Activated CD4-positive, alpha-beta T cell treated with anti-CD3 and anti-CD28 coated beads for 24 hours (primary cell): ENCODE measurements at places on chromosomes 16 and 17.

GRCh38 chr17:79115487-79115886 is 40.9 kb downstream of the ENGASE start:
- DNase-seq = no peak

DNA sequence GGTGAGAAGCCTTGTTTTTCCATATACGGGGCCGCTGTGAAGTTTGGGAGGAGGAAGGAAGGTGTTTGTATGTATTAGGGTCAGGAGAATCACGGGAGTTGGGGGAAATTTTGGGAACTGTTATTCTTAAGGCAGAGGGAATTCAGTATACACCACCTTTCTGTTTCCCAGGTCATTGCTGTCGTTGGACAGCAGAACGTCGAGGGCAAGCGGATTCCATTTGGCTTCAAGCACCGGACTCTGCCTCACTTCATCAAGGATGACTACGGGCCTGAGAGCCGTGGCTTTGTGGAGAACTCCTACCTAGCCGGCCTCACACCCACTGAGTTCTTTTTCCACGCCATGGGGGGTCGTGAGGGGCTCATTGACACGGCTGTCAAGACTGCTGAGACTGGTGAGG is 17.6 kb downstream of the POLR2A start:
- DNase-seq = no peak

DNA sequence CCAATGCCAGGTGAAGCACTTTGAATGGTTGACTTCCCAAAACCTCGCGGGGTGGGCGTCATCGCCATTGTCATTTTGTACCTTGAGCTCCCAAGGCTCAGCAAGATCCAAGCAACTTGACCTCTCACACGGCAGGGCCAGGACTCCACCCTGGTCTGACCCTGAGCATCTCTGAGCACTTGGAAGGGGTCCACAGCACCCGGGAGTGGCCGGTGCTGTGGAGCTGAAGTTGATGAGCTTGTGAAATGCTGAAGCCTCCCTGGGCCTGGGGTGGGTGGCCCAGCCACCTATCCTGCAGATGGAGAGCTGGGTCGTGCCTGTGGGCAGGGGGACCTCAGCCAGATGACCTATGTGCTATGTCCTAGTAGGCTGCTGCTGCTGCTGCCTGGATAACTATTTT is 283.3 kb upstream of the FOXF1 start:
- no peak for DNase-seq

- no peak for DNase-seq
Observed at GRCh38 chr17:29376667-29377270, 13.4 kb upstream of the TAOK1 start.

DNA sequence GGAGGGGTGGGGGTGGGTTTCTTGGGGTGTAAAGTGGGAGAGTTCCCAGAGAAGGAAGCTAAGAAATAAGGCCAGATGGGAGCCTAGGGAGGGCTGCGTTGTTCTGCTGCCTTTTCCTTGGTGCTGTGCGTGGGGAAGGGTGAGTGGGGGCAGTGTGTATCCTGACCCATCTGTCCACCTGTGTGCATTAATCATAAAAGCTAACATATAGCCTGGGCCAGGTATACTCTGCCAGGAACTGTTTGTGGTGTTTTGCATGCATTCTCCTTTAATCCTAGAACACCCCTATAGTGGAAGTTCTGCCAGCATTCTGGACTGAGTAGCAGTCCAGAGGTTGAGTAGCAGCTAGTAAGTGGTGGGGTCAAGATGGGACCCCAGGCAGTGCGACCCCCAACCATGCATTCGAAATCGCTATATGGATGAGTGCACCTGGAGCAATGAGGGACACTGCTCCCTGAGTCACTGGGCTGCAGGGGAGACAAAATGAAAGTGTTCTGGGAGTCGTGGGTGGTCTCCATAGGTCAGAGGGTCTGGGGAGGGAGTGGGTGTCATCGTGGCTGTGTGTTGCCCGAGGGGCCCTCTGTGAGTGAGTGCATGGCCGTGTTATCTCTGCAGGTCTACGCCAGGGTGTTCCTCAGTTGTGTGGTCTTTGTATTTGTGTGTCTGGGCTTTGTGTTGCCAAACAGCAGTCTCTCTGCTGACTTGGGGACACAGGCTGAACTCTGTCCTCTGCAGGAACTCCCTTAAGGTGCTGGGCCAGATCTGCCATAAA is 1.3 kb downstream of the ERBB2 start:
- DNase-seq = no peak

DNA sequence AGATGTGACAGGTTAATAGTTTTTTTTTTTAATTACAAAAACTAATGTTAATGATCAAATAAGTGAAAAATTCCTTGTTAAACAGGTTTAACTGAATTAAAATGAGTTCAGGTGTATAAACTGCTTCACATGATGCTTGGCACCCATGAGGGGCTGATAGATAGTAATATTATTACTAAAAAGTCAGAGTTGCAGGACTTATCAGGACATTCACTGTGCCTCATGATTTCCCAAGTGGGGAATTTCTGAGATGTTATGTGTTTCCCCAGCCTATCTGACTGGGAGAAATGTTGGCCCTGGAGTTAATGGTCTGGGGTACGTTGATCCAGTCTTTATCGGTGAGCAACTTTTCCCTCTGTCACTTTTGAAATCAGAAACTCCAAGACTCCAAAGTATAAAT is 102.1 kb downstream of the PLCG2 start:
- no peak for DNase-seq

- DNase-seq = peak; percentile 47
Observed at GRCh38 chr16:74774223-74775139, at the start of gene FA2H. Gene FA2H (minus strand): TSS chr16:74774820. CDS start chr16:74774755, 65 bp downstream.

- DNase-seq = peak; percentile 16
Observed at GRCh38 chr16:81493755-81494433, 49.3 kb downstream of the CMIP start.

DNA sequence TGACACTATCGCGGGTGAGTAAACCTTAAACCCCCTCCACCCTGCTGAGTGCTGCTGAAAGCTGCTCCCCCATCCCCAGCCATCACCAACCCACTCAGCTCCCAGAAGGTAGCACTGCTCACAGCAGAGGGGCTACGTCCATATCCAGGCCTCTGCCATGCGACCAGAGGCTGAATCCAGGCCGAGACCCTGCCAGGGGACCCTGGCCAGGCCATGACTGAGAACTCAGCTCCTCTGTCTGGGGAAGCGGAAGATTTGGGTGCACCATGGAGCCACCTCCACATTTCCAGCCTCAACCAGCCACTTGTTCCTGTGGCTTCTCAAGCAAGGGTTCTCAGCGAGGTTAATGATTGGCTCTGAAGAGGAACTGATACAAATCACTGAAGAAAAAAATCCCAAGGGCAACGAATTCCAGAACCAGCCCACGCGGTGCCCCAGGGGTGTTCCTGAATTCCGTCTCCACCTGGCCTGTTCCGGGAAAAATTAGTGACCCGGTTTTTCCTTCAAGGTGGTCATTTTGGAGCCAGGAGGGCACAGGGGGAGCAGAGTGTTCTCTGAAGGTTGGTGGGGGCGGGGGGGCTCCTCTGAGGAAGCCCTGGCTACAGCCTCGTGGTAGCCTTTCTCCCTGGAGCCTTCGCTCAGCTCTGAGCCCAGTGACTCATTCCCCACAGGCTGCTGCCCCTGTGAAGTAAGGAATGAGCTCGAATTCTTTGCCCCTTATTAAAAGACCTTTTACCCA is 9.3 kb upstream of the SLC16A5 start:
- DNase-seq = no peak

- DNase-seq = no peak
Observed at GRCh38 chr16:16578701-16579100, 199.8 kb downstream of the NPIPA7 start.

DNA sequence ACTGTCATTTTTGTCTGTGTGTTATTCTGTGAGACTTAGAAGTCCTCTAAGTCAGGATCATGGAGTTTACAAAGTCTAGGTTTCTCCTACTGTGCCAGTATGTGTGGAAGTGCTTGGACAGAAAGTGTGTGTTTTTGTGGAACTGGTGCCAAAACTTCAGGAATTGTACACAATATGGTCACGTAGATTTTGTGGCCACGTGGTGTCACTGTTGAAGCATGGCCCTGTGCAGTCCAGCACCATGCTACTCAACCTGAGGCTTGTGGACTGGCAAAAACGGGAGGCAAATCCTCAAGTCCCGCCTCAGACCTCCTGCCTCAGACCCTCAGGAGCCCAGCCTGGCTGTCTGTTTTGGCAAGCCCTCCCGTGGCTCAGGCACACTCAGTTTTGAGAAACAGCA is 16.7 kb upstream of the ALKBH5 start:
- no peak for DNase-seq

GRCh38 chr16:87391324-87391949 is 699 bp upstream of the MAP1LC3B start:
- no peak for DNase-seq

GRCh38 chr16:53955221-53955875 is 251.4 kb downstream of the FTO start:
- no peak for DNase-seq

DNA sequence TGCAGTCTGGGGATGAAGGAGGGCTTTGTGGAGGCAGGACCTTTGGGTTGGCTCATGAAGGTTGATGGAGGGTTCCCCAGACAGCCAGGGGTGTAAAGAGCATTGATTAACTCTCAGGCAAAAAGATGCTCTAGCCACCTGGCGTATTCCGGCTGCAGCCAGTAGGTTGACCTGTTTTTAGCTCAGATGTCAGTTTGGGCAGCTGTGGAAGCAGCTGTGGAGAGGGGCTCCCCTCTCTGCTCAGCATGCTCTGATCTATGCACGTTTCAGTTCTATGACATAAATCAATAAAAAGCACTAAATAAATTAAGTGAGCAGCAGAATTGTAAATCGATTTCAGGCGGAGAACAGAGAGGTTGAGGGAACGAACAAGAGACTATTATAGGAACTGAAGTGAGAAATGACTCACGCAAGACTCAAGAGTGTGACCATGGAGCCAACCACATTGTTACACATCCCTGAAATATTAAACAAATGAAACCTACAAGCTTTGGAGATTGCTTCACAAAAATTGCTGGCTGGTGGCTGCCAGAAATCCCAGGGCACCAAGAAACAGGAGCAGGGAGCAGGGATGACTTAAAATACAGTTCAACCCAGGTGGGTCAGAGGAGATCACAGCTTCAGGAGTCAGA is 111.9 kb downstream of the GSG1L start:
- no peak for DNase-seq

GRCh38 chr17:49986396-49987289 is 8.4 kb downstream of the DLX3 start:
- DNase-seq = no peak

GRCh38 chr16:65318138-65318537 is 196.3 kb upstream of the CDH11 start:
- DNase-seq = no peak
